Temporal lobe (tissue), 4 donors: ENCODE measurements at places on chromosomes 3 and 15. TPM values are rescaled to one million over a fixed set of nuclear protein-coding genes. Genes with fewer than 3 reads are reported as not detected.

The SEC22A gene
- 33.7 TPM for total RNA-seq

The CTXND1 gene
- 0.74 TPM for total RNA-seq

The SMCO1 gene
- total RNA-seq = not detected

The OR5K1 gene
- not detected for total RNA-seq

The ERICH6 gene
- total RNA-seq = 0.25 TPM
